Retina (tissue), 1 donor: ENCODE measurements at places on chromosomes 2 and 18.
A peak's percentile ranks its signal among the peaks of the same experiment; 100 is the strongest.

- DNase-seq = no peak
Observed at GRCh38 chr2:119197529-119198239, 25.9 kb upstream of the STEAP3 start.

DNA sequence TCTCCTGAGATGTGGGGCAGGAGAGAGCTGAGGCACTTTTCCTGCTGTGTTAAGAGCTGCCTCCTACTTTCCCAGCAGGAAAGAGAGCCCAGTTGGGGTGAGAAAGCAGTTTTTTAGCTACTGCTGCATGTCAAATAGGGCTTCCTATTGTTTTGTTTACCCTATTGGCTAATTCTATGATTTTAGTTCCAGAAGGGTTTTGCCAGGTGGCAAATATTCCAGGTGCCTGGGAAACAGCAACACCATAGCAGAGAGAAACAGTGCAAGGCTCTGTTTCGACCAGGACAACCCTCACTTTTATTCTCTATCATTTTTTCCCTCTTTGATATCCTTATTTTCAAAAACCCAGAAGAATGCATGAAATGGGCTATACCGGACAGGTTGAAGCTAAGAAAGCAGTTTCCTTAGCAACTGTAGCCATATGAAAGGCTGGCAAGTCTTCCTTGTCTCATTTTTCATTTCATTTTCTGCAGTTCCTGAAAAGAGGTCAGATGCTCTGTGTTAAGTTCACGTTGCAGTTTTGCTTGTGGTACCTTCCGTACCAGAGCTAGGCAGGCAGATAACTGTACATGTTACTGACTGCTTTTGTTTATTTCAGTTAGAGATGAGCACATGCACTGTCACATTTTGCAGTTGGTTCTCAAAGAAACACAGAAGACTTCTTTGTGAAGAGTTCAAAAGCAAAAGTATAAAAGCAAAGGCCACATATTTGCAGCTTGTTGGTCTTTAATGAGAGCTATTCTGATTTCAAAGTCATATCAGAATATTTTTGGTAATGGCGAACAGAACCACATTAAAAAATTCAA lies 84.8 kb downstream of the AQP4 start:
- DNase-seq = no peak

DNA sequence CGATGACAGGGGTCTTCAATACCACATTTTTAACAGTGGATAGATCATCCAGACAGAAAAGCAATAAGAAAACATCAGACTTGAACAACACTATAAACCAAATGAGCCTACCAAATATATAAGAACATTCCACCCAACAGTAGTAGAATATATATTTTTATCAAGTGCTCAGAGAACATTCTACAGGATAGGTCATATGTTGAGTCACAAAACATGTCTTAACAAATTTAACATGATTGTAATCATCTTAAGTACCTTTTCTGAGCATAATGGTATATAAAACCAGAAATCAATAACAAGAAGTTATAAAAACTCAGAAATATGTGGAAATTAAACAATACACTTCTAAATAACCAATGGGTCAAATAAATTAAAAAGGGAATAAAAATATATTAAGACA lies 194.0 kb upstream of the CYP26B1 start:
- DNase-seq = no peak

DNA sequence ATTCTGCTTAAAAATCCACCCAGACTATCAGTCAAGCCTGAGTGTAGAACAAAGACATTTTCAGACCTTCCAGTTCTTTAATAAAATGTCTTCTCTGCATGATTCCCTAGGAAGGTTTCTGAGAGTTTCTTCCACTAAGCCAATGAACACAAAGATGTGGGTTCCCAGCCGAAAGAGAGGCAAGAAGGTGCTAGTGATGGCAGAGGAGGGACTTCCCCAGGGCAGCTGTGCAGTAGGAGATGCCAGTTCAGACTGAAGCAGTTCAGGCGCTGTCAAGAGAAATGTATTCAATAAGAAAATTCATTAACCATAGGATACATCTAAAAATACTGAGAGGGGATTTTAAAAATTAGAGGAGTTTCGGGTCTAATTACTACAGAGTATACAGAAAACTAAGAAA lies 83.3 kb downstream of the RND3 start:
- DNase-seq = no peak

DNA sequence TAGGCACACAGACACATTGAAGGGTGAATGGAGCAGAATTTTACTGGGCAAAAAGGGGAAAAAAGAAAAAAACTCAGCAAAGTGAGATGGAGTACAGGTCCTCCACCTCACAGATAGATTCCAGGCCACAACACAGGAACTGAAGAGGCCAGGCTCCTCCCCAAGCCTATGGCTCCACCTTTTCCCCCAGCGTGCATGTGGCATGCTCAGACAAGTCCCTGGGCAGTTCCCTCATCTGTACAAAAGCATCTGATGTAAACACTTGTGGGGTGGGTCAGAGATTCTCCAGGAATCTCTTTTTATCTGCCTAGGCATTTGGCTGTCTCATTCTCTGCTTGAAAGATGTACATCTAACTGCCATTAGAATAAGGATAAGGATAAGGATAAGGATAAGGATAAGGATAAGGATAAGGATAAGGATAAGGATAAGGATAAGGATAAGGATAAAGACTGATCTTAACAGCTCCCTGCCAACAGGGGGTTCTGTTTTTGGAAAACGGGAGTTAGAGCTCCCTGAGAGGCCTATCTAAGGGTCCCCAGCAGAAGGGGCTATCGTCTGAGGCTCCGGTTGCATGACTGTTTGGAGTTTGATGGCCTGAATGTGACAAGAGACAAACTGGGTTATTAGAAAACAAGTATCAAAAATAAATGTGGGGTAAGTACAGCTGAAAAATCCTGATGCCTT lies 17.2 kb upstream of the ASXL3 start:
- no peak for DNase-seq

DNA sequence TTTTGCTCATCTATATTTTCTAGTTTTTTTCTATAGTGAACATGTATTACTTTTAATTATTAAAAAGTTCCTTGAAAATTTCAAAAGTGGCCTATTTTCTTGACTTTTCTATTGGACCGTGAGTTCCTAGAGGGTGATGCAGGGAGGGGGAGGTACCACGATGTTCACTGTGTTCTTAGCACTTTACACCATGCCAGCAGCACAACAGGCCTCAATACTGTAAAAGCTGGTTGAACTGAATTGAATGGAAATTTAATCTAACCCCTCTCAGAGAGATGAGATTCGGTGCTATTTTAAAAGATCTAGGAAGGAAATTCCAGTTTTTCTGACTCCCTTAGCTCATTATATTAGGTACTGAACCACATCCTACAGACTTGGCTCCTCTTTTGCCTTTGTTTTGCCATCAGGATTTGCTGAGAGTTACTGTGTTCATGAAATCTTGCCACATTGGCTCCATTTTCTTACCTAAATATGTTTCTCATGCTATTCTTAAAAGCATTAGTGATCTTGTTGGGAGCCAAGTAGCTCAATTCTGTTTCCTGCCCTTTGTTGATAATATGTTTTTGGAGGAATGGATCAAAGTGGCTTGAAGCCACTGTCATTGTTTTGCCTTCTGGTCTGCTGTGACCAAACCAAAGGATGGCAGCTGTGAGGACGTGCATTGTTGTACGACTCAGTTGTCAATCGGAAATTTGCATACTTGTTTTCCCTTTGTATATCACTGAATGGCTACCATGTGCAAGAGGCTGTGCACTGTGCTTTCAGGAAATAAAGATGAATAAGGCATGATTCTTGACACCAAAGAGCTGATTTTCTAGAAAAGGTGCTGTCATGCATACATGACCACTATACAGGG lies 25.3 kb downstream of the MYO1B start:
- DNase-seq = peak; percentile 46

DNA sequence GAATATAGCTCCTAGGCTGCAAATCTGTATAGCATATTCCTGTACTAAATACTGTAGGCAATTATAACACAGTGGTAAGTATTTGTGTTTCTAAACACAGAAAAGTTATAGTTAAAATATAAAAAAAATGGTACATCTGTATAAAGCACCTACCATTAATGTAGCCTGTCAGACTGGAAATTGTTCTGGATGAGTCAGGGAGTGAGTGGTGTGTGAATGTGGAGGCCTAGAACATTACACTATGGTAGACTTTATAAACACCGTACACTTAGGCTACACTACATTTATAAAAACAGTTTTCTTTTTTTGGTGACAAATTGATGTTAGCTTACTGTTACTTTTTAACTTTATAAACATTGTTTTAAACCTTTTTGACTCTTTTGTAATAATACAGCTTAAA lies 226.3 kb downstream of the CCDC85A start:
- DNase-seq = no peak

- no peak for DNase-seq
Observed at GRCh38 chr2:233142355-233142897, 82.3 kb downstream of the INPP5D start.

GRCh38 chr2:119123389-119123788 lies 35.2 kb downstream of the C1QL2 start:
- no peak for DNase-seq

DNA sequence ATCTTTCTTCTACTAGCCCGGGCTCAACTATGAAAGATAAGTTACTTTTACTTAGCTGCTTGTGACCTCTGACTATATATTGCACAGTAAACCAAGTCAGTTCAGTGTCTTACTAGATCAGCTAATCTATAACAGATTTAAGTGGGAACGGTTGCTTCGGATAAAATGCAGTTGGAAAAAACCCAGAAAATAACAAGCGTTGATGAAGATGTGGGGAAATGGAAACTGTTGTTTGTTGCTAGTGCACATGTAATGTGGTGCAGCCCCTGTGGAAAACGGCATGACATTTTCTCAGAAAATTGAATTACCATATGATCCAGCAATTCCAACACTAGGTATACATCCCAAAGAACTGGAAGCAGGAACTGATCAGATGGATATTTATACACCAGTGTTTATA lies 248.5 kb downstream of the PRKCE start:
- DNase-seq = no peak

DNA sequence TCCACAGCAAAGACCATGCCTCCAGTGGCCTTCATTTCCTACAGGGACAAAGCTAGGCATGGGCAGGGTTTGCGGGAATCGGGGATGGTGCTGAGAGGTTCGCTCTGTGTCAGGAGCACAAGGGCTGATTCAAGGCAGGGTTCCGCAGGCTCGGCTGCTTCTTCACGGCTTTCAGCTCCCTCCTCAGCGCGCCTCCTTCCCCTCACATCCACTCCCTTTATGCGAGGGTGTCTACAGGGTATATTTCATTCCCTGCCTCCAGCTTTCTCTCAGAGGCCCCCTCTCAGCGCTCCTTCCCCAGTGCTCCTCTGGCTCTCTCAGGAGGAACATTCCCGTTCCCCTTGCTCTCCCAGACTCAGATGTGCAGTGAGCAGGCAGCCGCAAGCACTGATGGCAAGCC lies 78.7 kb upstream of the ASB18 start:
- DNase-seq = no peak

GRCh38 chr2:95007822-95008221 lies 17.7 kb upstream of the MAL start:
- peak; percentile 75 for DNase-seq

- no peak for DNase-seq
Observed at GRCh38 chr2:161843936-161844335, 219.7 kb downstream of the SLC4A10 start.

DNA sequence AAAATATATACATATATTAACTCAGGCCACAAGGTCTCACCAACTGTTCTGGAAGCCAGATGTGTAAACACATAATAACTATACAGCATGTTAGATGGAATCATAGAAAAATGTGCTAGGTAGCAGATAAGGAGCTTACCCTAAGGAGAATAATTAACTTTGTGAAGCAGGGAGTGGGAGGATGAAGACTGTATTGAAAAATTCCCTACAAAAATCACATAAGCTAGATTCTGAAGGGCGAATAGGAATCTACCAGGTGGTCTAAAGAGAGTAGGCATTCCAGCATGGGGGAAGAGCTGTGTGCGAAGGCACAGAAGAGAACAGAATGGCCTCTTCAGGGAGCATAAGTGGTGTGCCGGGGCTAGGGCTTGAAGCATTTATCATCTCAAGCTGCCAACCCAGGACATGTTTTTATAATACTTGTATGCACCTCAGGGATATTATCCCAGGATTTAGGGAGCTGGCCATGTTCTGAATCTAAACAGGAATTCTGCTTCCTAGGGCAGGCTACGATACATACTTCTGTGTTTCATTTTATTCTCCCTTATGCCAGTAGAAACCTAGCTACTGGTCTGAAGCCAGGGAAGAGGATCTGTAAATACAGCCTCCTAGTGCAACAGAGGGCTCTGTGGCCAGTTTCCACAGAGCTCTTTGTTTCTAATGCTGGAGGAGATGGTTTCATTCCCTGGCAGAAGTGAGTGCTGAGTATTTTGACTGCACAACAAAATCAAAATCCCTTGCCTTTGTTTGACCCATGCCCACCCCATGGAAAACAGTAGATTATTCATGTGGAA lies 56.7 kb downstream of the NEMP2 start:
- no peak for DNase-seq

GRCh38 chr2:2638547-2639220 lies 307.6 kb upstream of the MYT1L start:
- DNase-seq = peak; percentile 61

DNA sequence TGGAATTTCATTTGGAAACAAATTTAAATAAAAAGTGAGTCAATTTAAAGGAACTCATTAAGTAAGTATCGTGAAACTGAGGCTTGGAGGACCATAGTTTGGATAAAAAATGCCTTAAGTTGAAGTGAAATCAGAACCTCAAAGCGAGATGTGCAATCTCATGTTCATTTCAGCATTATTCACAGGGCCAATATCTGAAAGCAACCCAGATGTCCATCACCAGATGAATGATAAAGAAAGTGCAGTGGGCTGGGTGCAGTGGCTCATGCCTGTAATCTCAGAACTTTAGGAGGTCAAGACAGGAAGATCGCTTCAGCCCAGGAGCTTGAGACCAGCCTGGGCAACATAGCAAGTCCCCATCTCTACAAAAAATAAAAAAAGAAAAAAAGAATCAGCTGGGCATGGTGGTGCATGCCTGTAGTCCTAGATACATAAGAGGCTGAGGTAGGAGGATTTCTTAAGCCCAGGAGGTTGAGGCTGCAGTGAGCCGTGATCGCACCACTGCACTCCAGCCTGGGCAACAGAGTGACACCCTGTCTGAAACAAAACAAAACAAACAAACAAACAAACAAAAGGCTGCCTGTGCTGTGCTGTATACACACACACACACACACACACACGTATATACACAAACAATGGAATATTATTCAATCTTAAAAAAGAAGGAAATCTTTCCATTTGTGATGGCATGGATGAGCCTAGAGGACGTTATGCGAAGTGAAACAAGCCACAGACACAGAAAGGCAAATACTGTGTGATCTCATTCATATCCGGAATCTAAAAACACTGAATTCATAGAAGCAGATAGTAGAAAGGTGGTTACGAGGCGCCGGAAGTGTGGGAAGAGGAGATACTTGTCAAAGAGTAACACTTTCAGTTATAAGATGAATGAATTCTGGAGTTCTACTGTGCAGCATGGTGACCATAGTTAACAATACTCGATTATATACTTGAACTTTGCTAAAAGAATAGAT lies 14.5 kb downstream of the SH3RF3 start:
- DNase-seq = no peak

- no peak for DNase-seq
Observed at GRCh38 chr2:48607307-48608014, 10.2 kb upstream of the GTF2A1L start.

DNA sequence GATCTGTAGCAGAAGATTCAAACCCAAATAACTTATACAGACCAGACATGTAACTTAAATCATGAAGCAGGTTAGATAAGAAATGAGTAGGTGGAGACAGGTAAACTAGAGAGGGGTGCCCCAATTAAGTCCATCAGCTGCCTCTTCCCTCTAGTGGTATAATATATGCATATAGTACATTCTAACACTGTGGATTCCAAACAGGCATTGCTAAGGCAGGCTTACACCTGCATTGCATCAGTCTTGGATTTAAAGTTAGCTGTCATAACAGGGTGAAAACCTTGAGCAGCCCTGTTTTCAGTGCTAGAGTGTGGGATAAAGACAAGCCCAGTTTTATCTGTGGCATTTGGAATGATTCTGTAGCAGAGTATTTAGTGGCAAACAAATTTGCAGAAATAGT lies 63.4 kb downstream of the NYAP2 start:
- no peak for DNase-seq
